ENCODE measurements at places on chromosomes 4 and X. TPM values are rescaled to one million over a fixed set of nuclear protein-coding genes. Genes with fewer than 3 reads are reported as not detected.

GRCh38 chr4:3502941-3503936, 29.0 kb downstream of the LRPAP1 start:
- peak; percentile 63 for DNase-seq

GRCh38 chr4:26197018-26197779, 123.6 kb upstream of the RBPJ start:
- DNase-seq: no peak

- DNase-seq: no peak
Measured at GRCh38 chr4:77073106-77073809, 2.5 kb downstream of the CCNI start.

DNA sequence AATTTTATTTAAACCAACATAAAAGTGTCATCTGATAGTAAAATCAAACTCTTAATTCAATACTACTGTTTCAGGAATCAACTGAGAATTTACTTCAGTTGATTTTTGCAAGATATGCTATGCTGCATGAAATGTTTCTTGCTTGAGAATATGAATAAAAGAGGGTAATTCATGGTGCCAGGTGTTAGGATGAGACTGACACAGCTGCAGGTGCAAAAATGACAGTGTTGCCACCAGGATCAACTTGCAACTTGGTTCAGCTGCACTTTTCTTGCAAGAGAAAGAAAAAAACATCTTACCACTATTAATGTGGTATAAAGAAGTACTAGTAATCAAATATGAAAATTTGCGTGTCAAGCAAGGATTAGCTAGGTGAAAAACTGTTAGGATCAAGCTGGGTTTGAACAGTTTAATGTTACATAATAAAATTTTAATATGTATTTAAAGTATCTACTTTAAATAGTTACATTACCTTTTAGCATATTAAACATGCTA, 49.7 kb downstream of the CHIC2 start:
- no peak for DNase-seq

DNA sequence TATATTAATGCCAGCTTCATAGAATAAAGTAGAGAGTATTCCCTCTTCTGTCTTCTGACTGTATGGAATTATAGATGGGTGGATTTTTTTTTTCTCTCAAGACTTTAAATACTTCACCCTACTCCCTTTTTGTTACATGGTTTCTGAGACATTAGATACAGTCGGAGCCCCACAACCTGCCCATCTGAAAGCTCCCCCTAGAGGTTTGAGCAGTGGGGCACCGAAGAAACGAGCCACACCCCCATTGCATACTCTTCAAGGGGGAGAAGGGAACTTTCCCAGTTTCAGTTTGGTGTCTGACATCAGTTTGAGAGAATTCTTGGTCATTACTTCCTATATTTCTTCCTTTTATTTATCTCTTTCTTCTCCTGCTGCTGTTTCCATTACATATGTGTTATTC, 437.6 kb upstream of the AGA start:
- no peak for DNase-seq

DNA sequence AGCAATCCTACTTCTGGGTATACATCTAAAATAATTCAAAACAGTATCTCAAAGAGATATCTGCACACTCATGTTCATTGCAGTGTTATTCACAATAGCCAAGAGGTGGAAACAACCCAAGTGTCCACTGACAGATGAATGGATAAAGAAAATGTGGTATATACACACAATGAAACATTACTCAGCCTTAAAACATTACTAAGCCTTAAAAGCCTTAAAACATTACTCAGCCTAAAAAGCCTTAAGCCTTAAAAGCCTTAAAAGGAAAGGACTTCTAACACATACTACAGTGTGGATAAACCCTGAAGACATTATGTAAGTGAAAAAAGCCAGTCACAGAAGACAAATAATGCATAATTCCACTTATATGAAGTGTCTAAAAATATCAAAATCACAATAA, 40.3 kb upstream of the TFDP3 start:
- DNase-seq: no peak

- DNase-seq: no peak
Measured at GRCh38 chr4:25703731-25704388, 48.2 kb downstream of the SLC34A2 start.

GRCh38 chrX:25941087-25941486, 197.1 kb upstream of the MAGEB18 start:
- DNase-seq: no peak

DNA sequence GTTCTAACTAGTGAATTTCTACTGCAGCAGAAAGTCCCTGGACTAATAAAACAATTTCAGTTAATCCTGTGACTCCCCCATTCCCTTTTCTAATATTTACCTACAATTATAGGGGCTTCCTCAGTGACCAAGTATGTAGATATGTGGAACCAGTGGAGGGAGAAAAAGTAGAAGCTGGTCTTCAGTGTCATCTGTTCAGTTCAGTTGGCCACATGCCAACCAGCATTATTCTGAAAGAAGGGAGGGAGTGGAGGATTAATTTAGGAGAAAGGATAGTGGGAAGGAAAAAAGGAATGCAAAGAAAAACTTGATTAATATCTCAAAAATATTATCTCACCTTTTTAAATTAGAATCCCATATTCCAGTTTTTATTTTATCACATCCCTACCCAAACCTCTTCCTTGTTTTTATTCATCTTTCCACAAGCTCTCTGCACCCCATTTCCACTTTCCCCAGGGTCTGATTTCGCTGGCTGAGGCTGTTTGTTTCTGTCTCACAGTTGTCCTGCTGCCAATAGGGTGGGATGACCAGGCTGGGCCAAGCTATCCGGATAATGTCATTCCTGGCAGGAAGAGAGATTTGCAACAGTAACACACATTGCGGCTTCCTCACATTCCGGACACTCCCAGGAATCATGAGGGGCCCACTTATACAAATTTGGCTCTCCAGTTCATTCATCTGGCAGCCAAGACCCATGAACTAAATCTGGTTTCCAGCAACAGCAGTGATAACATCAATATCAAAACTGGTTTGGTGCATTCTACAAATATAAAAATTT, 24.6 kb upstream of the ANTXR2 start:
- no peak for DNase-seq

Gene AMTN
- total RNA-seq: not detected

GRCh38 chr4:2733001-2733843, 22.9 kb downstream of the TNIP2 start:
- DNase-seq: no peak

DNA sequence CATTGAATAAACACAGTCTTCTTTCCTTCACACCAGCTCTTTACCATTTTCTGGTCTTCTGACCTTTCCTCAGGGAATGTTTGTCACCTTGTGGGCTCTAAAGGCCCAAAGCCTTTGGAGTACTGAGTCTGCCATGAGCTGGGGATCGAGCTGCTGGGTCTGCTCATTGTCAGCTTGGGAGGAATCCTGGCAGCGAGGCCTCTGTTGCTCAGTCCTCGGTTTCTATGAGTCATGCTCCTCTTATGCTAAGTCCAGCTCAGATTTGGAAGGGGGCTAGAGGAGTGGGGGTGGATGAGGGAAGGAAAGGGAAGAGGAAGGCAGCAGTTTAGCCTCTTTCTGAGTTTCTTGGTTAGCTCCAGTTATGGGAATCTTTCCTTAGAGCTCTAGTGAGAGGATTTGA, 31.1 kb downstream of the NHSL2 start:
- no peak for DNase-seq

GRCh38 chr4:143313996-143314395, 22.7 kb upstream of the GAB1 start:
- no peak for DNase-seq

GRCh38 chr4:6576512-6576911, 1.5 kb downstream of the MAN2B2 start:
- peak; percentile 85 for DNase-seq

GRCh38 chr4:6771229-6771671, 11.3 kb upstream of the KIAA0232 start:
- DNase-seq: no peak

Gene PTPN13
- 6.3 TPM for total RNA-seq

- no peak for DNase-seq
Measured at GRCh38 chrX:74383611-74384010, 37.7 kb upstream of the SLC16A2 start.
